ENCODE measurements at places on chromosomes 1 and 21.

GRCh38 chr1:229094476-229095311, 176.2 kb upstream of the RAB4A start:
- no peak for DNase-seq

GRCh38 chr1:28371010-28371377, 1.5 kb downstream of the PHACTR4 start:
- no peak for DNase-seq

DNA sequence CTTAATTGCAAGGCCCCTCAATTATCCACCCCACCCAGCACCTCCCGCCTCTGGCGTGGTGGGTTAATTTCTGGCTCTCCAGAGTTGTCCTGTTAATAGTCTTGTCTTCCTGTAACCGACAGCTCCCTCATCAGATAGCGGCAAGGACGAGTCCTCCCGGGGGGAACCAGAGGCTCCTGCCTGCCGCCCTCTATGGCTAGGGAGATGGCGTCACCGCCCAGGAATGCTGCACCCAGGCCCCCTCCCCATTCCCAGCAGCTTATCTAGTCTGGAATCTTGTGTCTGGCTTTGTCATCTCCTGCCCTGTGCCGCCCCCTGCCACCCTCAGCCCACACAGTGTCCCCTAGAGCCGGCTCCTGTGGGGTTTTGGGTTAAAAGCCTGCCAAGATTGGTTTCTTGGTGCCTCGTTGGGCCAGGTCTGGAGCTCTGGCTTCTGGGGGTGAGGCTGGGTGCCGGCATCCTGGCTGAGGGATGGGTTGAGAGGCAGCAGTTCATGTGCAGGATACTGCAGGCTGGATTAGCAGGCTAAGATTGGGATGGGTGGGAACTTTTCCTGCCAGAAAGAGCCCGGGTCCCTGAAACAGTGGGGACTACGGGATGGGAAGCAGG, 48.8 kb downstream of the EDN2 start:
- no peak for DNase-seq

GRCh38 chr21:45170987-45171386, 96.6 kb downstream of the ADARB1 start:
- DNase-seq, result no peak

- no peak for DNase-seq
Observed at GRCh38 chr1:54928327-54928726, 41.3 kb upstream of the DHCR24 start.

DNA sequence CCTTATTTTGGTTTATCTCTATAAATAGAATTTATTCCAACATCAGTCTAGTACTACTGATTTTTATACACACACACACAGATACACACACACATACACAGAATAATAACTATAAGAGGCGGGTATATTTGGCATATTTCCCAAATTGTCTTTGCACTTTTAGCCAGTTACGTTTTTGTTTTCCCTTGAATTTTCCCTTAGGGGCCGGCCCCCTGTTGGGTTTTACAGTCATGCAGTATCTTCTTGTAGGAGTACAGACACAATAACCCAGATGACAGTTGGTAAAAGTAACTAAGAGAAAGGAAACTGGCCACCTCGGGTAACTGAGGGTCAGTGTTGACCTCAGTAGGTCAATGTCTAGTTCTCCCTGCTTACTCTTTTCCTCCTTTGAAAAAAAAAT, 50.9 kb downstream of the DISP1 start:
- DNase-seq, result peak; percentile 42

DNA sequence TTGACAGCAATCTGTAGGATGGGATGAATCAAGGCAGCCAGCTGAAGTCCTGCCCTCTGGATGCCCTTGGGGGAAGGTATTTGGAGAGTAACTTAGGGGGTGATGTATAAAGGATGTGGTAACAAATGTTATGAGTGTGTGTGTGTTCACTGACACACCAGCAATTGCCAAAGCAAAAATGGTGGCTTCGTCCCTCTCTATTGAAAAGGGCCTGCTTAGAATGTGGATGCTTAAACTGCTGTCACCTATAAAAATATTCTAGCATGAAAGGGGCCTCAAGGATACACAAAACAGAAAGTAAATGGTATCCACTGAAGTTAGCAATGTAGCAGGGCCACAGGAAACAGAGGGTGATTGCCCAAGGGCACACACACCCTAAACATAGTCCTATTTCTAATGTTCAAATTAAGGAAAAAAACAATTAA, 15.1 kb upstream of the AIM2 start:
- DNase-seq, result no peak

DNA sequence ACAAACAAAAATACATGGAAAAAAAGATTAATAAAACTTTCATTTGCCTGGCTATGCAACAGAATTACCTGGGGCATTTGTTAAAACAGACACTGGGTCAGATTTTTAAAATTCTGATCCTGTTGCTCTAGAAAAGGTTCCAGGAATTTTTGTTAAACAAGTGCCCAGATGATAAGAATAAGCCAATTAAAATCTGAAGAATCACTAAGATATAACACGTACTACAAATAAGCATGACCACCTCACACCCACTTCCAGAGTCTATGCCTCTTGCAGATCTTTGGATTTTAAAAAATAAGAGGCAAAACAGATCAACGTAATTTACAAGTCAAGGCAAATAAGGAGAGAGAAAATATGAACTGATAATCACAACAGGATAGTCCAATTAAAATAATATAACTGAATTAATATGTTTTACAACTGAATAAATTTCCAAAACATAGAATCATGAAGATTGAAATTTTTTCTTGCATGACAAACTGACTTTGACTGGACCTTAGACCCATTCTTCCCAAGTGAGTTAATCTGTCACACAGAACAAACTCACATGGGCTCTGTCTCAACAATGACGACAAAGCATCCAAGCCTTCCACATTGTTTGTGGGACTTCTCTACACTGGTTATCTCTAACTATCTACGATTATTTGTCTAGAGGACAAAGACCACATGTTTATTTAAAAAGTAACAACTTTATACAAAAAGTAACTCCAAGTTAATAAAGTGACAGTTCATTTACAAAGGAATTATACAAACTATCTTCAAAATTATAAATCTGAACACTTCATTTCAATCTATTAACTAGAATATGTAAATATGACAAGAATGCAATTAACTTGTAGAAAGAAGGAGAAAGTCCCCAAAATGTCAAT, 56.9 kb downstream of the COP1 start:
- no peak for DNase-seq

- DNase-seq, result no peak
Observed at GRCh38 chr1:66400660-66401059, 133.3 kb upstream of the SGIP1 start.

- no peak for DNase-seq
Observed at GRCh38 chr1:112509005-112509659, 367 bp downstream of the WNT2B start.

GRCh38 chr1:10495475-10495817, 20.7 kb downstream of the PEX14 start:
- no peak for DNase-seq

GRCh38 chr1:26582836-26583460, 53.4 kb downstream of the RPS6KA1 start:
- no peak for DNase-seq

- no peak for DNase-seq
Observed at GRCh38 chr1:157103268-157103667, 3.7 kb upstream of the ETV3L start.

GRCh38 chr1:28127617-28128257, 39.3 kb upstream of the EYA3 start:
- DNase-seq, result no peak

DNA sequence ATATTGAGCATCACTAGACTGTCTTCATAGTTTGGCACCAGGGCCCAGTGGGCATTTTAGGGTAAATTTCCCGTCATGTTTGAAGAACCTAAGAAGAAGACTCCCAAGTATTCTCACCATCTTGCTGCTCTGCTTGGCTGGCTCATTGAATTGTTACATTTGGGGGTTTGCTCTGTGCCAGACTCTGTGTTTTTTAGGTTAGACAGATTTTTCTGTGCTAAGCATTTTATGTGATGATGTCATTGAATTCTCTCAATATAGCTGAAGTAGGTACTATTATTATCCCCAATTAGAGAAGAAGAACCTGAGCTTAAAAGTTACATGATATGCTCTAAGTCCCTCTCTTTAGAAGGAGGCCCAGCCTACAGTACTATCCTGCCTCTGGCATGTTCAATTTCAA, 28.0 kb upstream of the DNASE2B start:
- DNase-seq, result no peak

- no peak for DNase-seq
Observed at GRCh38 chr21:31887391-31887841, 14.6 kb downstream of the HUNK start.

- no peak for DNase-seq
Observed at GRCh38 chr1:52867087-52867863, 24.7 kb downstream of the ZYG11A start.

DNA sequence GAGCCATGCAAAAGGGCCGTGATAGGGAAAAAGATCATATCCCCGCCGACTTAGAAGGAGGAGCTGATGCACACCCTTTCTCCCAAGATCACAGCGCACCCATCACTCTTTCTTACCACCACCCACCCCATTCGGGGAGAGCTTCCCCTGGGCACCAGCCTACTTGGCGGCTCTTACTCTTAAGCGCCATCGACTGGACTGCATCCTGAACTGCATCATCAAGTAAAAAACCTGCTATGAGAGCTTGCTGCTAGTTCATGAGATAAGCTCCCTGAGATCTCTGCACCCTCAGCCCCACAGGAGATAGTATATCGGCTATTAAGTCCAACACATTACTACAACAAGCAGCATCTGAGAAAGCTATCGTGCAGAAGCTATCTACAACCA, 125.1 kb downstream of the BARHL2 start:
- DNase-seq, result no peak

GRCh38 chr1:147046189-147046862, 108.2 kb downstream of the NBPF12 start:
- no peak for DNase-seq

DNA sequence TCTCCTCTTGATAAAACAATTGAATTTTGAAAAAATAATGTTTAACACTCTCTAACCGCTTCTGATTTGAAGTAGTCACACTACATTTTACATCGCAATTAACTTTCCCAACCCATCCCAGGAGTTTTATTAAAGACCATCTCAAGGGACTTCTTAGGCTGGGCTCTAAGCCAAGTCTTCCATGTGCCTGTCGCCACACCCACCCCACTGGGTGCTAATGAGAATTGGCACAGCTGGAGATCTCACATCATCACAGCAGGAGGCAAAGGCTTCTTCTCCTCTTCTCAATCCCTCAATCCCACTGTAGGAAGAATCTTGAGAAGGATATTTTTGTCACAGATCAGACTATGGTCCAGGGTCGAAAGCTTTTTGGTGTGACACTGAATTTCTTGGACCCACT, 328.9 kb downstream of the NUF2 start:
- DNase-seq, result peak; percentile 54

DNA sequence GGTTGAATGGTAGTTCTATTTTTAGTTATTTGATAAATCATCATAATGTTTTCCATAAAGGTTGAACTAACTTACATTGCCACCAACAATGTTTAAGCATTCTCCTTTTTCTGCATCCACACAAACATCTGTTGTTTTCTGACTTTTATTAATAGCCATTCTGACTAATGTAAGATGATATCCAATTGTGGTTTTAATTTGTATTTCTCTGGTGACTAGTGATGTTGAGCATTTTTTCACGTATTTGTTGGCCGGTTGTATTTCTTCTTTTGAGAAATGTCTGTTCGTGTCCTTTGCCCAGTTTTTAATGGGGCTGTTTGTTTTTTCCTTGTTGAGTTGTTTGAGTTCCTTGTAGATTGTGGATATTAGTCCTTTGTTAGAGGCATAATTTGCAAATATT, 24.6 kb upstream of the SLC35F3 start:
- no peak for DNase-seq

GRCh38 chr1:202397256-202397655, 48.8 kb downstream of the PPP1R12B start:
- no peak for DNase-seq

- no peak for DNase-seq
Observed at GRCh38 chr1:18700530-18700929, 69.9 kb downstream of the PAX7 start.

- no peak for DNase-seq
Observed at GRCh38 chr1:19300211-19300610, 11.6 kb upstream of the AKR7A3 start.

GRCh38 chr1:36531833-36532232, 49.1 kb upstream of the CSF3R start:
- DNase-seq, result no peak

DNA sequence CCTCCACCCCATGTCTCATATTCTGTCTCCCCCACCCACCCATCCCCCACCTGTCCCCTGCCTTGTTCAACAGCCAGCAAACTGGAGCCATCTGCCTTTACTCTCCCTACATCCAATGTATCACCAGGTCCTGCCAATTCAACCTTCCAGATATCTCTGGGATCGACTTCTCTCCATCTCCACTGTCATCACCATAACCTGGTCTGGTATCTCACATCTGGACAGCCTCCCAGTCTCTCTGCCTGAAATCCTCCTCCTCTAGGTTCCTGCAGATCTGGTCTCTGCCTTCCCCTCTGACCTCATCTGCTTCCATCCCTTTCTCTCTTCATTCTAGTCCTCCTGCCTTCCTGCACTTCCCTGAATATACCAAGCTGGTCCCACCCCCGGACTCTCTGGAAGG, 22.2 kb upstream of the CDCA8 start:
- no peak for DNase-seq

DNA sequence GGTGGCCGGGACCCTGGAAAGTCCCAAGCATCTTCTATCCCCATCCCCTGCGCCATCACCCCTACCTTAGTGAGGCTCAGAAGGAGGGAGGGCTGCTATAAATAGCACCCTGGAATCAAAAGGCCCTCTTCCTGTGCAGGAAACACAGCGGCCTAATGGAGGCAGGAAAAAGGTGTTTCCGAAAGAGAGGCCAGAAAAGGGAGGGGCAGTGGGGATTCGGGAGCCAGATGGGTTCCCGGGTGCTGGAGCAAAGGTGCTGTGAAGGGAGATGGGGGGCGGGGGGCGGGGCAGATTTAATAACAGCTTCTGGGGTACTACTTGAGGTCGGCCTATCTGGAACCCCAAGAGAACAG, 16.6 kb downstream of the NAV1 start:
- DNase-seq, result no peak

- DNase-seq, result no peak
Observed at GRCh38 chr1:241677201-241677600, 25.1 kb downstream of the WDR64 start.

DNA sequence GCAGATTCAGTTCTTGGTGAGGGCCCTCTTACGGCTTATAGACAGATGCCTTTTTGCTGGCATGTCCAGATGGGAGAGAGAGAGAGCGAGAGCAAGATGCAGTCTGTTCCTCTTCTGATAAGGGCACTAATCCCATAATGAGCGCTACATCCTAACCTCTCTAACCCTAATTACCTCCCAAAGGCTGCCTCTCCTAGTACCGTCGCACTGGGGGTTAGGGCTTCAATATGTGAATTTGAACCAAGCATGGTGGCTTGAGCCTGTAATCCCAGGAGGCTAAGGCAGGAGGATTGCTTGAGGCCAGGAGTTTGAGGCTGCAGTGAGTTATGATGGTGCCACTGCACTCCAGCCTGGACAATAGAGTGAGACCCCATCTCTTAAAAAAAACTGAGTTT, 10.5 kb upstream of the SDE2 start:
- no peak for DNase-seq

DNA sequence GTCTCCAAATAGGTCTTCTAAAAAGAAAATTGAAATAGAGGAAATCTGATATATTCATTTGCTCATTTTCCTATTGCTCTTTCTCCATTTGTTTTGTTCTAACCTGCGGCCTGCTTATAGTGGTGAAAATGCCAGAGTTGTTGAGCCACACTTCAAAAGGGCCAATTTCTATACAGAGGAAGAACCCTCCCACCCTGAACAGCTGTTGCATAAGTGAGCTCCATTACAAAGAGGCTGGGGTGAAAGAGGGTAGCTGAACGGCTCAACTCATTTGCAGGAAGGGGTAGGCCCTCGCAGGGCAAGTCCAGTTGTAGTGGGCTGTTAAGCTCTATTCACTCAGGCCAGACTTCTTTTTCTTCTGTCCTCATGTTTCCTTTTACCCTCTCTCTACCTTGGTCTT, 8.8 kb downstream of the ADCY10 start:
- DNase-seq, result peak; percentile 17

All from NCI-H2081 (cell line).